COR-L47 (cell line): ENCODE measurements at places on chromosomes 2 and 18.

DNA sequence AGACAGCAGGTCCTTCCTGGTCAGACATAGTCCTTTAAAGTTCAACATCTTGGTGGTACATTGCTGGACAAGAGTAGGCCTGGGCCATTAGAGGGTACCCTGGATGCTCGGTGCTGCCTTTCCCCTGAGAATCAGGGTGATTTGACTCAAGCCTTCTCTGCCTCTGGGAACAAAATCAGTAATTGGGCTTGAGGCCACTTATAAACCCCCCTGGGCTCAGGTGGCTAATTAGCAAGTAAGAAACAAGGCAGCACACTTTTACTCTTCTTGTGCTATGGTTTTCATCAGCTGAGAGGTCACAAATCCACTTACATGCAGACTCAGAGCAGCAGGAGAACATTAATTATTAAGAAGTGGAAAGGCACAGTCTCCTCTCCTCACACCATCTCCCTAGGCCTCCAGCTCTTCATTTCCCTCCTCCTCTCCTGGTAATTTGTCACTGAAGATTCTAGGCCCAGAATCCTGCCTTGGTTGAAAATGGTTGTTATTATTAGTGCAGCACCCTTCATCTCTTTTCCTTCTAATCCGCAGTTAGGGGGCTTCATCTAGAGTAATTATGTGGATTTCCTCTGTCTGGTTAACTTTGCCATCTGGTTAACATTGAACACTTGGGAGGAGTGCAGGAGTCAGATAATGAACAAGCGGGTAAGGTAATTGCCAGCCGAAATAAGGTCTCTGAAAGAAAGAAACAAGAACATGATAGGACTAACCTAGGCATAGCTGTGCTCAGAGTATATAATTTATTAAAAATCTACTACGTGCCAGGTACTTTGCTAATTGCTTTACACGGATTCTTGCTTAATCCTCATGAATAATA is 29.7 kb upstream of the CASP10 start:
- no peak for DNase-seq

DNA sequence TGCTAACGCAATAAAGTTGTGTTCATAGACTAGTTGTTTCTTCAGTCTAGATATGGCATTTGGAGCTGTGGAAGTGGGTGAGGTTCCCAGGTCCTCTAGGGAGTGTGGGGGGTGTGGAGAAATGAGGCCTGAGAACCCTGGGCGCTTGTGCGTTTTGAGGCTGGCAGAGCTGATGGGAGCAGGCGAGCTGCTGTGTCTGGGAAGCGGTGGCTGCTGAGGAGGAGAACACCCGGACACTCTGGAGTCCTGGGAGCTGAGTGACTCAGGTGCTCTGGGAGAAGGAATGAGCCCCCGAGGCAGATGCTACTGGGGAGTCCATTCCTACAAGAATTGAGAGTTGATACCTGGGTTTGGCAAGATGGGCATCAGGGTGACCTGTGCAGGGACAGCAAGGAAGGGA is 67.5 kb downstream of the LPIN1 start:
- no peak for DNase-seq

- no peak for DNase-seq
Observed at GRCh38 chr18:36808681-36809080, 20.1 kb downstream of the TPGS2 start.

DNA sequence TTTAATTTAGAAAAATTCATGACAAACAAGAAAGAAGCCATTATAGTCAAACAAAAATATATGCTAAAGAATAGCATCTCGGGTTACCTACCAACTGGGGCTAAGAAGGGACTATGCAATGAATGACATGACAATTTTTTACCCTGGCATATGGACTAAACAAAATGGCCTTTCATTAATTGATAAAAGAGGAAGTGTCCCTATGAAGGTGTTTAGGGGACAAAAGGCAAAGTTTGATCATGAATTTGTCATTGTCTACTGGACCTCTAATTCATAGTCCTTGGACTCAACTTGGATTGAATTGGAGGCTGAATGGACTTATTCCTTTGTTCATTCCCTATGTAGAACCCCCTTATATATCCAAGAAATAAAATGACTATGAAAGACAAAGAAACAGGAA is 12.7 kb downstream of the MAIP1 start:
- DNase-seq = no peak

- DNase-seq = no peak
Observed at GRCh38 chr2:197174539-197175094, 136.0 kb downstream of the ANKRD44 start.

DNA sequence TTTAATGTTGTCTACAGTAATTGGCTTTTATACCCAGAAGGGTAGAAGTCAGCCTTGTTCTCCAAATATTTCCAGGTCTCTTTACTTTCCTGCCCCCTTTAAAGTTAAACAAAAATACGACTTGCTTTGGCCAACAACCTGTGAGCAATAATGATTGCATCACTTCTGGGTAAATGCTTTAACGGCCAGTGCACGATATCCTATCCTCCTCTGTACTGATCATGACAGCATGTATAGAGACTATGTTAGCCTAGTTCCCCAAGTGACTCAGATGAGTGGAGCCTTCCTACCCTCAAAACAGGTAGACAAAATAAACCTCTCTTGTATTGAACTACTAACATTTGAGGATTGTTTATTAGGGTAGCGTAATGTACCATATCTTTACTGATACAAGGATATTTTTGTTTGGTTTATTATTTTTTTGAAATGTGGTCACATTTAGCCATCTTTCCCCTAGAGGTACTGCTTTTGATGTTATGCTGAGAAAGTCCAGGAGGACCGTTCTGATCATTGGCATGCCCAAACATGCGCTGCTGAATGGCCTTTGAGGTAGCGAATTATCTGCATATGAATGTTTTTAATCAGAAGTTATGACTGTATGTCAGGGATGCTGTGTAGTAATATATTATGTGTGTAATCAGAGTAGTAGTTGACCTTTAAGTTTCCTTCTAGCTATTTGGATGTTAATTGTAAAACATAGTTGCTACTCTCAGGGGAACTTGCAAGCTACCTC is 262.6 kb upstream of the DCC start:
- DNase-seq = no peak

- no peak for DNase-seq
Observed at GRCh38 chr2:191777351-191777750, 69.5 kb downstream of the CAVIN2 start.

- no peak for DNase-seq
Observed at GRCh38 chr2:206241736-206242135, 32.7 kb upstream of the ZDBF2 start.

GRCh38 chr2:129422028-129422427 is 557.4 kb upstream of the RAB6C start:
- DNase-seq = no peak

- no peak for DNase-seq
Observed at GRCh38 chr2:215736653-215737290, 276.6 kb downstream of the MREG start.

- no peak for DNase-seq
Observed at GRCh38 chr2:99821572-99821971, 320.8 kb downstream of the AFF3 start.

DNA sequence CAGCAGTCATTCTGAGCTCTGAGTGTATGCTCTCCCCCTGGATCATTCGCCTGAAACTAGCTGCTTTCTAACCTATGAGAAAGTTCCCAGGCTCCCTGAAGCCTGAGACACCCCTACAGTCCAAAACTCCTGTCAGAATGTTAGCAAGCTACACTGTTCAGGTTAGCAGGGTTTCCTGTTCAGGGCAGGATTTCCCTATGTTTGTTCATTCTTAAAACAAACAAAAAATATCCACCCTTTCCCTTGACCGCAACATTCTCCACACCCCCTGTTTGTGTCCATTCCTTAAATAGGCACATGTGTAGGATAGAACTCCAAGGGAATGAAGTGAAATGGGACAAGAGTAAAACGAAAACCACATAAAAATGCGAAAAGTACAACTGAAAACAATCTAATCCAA is 83.1 kb downstream of the KLF7 start:
- DNase-seq = no peak

- no peak for DNase-seq
Observed at GRCh38 chr18:22238036-22238435, 68.6 kb downstream of the GATA6 start.

DNA sequence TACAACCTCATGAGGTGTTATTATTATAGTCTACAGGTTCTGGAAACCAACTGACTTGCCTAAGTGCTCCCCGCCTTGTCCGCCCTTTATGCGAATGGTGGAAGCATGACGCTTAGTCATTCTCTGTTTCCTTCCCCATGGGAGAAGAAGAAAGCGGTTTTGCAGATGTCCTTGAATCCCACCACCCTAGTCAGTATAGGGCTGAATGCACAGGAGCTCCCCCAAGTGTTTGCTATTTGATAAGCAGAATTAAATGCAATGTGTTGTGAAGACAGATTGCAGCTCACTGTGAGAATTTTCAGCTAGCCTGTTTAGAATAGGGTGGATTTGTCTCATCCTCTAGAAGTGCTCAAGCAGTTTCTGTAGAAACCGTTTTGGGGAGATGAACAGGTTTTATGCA is 652.0 kb downstream of the DCC start:
- peak; percentile 15 for DNase-seq

- DNase-seq = no peak
Observed at GRCh38 chr18:48778344-48779011, 172.3 kb downstream of the SMAD7 start.

- no peak for DNase-seq
Observed at GRCh38 chr18:62729487-62730386, 14.4 kb downstream of the PHLPP1 start.

GRCh38 chr18:48409591-48410094 is 460 bp upstream of the ZBTB7C start:
- DNase-seq = peak; percentile 54

DNA sequence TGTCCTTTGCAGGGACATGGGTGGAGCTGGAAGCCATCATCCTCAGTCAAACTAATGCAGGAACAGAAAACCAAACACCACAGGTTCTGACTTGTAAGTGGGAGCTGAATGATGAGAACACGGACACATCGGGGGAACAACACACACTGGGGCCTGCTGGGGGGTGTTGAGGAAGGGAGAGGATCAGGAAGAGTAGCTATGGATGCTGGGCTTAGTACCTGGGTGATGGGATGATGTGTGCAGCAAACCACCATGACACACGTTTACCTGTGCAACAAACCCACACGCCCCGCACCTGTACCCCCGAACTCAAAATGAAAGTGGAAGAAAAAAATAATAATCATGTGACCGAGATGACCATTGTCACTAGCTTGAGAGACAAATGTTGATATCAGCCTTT is 114.7 kb downstream of the NDUFA10 start:
- DNase-seq = no peak

DNA sequence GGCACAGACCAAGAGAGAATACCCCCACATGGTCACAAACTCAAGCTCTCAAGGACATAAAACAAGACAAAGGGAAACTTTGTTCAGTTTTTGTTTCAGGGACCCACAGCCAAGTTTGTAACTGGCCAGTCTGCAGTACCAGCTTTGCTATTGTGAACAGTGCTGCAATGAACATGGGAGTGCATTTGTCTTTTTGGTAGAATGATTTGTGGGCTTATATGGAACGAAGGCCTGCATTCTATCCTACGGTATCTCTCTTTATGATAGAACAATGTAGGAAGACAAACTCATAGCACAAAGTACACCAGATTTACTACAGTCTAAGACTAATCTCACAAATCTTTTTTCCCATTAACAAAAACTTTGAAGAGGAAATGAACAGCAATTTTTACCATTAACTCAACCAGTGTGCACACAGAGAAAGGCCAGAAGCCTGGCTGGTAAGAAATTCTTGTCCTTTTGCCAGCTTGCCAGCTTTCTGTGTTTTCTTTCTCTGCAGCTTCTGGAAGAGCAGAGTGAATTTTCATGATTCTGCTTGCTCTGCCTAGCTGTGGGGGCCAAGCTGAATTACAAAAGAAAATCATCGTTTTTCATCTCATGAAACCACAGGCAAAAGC is 37.1 kb upstream of the FEZ2 start:
- no peak for DNase-seq

GRCh38 chr18:48193521-48194492 is 215.4 kb downstream of the ZBTB7C start:
- DNase-seq = no peak

GRCh38 chr2:30888852-30889409 is 81.7 kb upstream of the CAPN13 start:
- no peak for DNase-seq

GRCh38 chr2:20575414-20575813 is 75.5 kb downstream of the HS1BP3 start:
- DNase-seq = no peak

DNA sequence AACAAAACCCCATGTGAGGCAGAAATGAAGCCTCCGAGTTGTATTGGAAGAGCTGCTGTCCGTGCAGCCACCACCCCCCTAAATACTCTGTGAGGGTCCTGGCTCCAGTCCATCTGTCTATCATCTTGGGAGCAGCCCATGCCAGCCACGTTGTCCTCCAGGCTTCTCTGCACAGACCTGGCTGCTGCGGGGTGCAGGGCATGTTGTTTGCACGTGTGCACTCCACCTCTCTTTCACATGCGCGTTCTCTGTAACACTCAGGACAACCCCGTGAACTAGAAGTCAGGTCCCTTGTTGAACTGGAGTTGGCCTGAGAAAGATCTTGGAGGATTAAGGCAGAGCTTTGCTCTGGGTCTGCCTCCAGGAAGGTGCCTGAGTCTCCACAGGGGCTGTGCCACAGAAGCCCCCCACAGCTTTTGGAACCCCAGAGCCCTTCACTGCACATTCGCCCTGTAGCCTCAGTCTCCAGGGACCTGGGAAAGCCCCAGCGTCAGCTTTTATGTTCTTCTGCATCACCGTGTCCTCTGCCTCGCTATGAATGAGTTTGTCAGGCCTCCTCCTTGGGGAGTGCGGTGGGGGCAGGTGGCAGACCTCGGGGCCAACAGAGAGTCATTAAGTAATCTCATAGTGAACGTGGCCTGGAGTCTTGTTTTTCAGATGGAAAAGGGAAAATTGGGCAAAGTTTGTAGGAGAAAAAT is 16.6 kb downstream of the RTP5 start:
- DNase-seq = no peak

GRCh38 chr2:141348481-141348880 is 782.3 kb downstream of the LRP1B start:
- no peak for DNase-seq

DNA sequence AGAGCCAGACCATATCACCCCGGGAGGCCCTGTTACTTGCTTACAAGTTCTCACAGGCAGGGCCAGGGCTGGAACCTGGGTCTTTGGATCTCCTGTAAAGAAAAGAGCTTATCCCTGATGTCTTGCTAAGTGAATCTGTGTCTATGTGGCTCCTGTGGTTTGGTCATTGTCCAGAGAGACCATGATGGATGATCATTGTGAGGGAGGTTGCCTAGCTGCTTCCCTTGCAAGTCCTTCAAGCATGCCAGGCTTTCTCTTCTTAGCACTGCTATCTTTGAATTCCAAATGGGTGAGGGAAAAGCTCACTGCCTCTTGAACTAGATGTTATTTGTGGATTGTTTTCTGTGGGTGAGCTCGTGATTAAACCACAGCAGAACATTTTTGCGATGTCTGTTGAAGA is 151.6 kb downstream of the FSHR start:
- no peak for DNase-seq
